ENCODE measurements at places on chromosomes 11 and 22.

- no peak for DNase-seq
These were observed 6.5 kb downstream of the PRDM11 start for GRCh38 chr11:45152740-45153595.

DNA sequence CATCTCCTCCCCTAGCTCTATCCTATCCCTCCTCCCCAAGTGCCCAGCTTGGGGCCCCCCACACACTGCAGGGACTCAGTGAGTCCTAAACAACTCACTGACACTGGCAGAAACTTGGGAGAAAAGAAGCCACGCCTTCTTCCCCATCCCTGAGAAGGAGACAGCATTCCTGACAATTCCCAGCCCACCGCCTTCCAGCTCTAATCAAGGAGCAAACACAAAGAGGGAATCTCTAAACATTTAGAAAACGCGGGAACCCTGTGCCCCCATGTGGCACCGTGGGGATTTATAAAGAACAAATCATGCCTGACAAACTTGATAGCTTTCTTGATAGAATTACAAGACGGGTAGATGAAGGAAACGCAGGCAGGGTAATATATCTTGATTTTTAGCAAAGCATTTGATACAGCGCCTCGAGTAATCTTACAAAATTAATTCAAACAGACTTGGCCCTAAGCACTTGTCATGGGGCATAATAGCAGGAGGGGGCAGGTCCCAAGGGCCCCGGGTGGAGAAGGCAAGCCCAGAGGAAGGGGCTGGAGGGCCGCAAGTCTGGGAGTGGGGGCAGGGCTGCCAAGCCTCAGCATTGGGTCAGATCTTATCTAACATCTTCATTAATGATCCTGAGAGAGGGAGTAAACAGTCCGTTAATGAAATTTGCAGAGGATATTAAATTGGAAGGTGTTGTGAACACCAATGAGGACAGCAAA lies 4.5 kb downstream of the CHST1 start:
- DNase-seq, result no peak

GRCh38 chr11:77502346-77502905 lies 28.5 kb upstream of the PAK1 start:
- DNase-seq, result no peak

GRCh38 chr11:120907971-120908370 lies 115.9 kb upstream of the TBCEL start:
- DNase-seq, result no peak

DNA sequence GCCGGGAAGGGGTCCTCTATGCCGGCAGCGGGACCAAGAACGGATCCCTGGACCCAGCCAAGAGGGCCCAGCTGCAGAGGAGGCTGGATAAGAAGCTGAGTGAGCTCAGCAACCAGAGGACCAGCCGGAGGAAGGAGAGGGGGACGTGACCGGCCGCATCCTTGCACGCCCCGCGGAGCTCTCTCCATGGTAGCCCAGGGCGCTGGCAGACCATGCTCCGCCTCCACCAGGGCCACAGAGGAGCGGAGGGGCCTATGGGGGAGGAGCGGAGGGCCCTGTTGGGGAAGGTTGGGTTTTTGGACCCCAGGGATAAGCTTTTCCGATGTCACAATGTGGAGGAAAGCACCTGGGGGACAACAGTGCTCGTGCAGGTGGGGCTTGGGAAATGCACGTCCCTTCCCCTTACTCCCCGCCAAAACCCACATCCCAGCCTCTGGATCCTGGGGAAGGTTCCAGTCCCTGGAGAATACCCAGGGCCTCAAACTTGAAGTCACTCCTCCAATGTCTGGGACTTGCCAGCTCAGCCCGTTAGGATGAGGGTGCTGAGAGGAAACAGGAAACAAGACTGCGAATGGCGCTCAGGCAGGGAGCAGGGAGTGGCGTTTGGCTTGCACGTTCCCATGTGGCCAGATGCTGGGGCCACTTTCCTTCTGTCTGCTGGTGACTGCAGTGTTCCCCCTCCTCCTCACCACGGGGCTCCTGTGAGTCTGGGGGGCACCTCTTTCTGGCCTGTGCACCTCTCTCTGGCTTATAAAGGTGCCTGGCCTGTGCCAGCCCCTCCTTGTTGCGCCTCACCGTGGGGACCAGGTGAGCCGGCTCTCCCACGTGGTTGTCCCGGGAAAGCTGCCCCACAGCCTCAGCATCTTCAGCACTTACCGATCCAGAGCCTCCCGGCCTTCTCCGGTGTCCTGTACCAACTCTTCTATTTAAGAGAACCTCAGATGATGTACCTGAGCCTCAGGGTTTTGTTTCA lies 36.2 kb downstream of the IGHMBP2 start:
- DNase-seq, result no peak

- no peak for DNase-seq
These were observed 41.5 kb upstream of the NNMT start for GRCh38 chr11:114254571-114255146.

GRCh38 chr11:26227301-26227746 lies 104.6 kb upstream of the ANO3 start:
- DNase-seq, result peak; percentile 73

GRCh38 chr22:44256085-44256484 lies 56.7 kb downstream of the SHISAL1 start:
- DNase-seq, result no peak

DNA sequence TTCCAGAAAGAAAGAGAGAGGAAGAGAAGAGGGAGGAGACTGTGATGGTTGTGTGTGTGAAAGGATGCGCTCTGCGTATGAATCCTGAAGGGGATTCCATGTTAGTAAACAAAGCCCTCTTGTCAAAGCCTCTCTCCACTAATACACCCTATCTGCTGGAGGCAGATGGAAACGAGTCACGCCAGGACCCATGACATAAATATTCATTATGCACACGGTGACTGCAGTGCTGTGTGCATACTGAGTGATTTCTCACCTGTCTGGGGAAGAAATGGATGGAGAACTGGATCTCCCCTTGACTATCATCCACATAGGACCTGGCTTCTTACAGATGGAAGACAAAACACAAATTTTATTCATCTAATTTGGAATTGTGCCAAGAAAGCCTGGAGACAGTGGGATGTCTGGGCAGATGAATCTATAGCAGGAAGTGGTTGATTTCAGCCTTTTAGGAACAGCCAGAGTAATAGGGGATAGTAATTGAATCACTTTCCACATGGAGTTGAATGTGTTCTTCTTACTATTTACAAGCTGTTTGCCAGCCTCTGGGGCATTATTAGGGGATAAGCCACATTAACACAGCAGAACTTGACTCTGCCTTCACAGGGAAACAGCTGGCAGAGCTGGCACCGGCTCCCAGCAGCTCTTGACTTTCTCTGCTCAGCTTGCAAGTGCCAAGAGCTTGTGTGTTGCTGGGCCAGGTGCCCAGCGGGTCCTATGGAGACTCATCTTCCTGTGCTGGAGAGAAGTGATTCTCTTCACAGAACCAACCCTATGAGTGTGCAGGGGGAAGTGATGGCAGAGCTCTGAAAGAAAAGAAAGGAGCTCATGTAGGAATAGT lies 9.0 kb downstream of the MTNR1B start:
- no peak for DNase-seq

DNA sequence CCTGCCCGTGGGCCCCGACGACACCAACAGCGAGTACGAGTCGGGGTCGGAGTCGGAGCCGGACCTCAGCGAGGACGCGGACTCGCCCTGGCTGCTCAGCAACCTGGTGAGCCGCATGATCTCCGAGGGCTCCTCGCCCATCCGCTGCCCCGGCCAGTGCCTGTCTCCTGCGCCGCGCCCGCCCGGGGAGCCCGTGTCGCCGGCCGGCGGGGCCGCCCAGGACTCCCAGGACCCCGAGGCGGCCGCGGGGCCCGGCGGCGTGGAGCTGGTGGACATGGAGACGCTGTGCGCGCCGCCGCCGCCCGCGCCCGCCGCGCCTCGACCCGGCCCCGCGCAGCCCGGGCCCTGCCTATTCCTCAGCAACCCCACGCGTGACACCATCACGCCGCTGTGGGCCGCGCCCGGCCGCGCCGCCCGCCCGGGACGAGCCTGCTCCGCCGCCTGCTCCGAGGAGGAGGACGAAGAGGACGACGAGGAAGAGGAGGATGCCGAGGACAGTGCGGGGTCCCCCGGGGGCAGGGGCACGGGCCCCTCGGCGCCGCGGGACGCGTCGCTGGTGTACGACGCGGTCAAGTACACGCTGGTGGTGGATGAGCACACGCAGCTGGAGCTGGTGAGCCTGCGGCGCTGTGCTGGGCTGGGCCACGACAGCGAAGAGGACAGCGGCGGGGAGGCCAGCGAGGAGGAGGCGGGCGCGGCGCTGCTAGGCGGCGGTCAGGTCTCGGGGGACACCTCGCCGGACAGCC lies 3.8 kb downstream of the MAPK8IP2 start:
- no peak for DNase-seq

DNA sequence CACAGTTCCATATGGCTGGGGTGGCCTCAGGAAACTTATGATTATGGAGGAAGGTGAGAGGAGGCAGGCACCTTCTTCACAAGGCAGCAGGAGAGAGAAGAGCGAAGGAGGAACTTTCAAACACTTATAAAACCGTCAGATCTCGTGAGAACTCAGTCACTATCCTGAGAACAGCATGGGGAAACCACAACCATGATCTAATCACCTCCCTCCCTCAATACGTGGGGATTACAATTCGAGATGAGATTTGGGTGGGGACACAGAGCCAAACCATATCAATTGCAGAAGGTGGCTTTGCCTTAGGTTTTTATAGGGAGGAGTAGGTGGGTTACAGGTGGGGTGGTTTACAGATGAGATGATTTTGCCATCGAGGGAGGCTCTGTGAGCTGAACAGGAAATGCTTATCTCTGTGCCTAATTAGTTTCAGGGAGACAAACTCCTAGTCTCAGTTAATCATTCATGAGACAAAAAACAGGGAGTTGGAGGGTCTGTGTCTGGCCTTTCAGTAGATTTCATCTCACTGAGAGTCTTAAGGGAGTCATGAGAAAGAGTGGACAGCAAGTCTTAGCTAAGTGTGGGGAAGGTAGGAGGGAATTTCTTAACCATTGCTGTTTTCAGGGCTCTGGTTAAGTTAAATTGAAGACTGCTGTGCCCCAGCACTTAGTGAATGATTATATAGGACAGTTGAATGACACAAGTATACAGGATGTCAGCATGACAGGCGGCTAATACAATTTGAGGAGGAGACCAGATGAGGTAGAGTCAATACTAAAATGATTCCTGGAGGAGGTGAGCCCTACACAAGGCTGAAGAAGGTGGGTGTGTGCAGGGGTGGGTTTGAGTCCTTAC lies 47.7 kb downstream of the CWC15 start:
- DNase-seq, result no peak

DNA sequence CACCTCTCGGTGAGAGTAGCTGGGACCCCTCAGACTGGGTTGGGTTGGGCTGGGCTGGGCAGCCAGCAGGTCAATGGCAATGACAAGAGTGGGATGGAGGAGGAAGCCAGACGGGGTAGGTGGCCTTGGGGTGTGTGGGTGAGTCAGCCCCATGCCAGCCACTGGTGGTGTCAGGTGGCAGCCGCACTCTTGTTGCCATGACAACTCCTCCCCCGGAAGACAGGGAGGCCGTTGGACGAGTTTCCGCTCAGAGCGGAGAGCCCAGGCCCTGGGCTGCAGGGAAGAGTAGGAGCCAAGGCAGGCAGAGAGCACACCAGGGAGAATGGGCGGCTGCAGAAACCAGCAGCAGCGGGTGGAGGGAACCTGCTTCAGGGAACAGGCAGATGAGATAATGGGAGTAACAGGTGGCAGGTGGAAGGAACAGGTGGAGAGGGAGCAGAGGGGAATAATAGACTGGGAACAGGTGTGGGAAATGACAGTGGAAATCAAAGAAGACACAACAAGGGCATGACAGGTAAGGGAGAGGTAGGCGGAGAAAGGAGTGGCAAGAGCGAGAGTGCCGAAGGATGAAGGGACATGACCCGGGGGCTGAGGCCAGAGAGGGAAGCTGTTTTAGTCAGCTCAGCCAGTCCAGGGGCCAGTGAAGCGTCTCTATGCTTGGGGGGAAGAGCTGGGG lies 8.7 kb downstream of the SPTBN2 start:
- DNase-seq, result peak; percentile 16

- DNase-seq, result no peak
These were observed 85.2 kb upstream of the PPARA start for GRCh38 chr22:46064966-46065666.

DNA sequence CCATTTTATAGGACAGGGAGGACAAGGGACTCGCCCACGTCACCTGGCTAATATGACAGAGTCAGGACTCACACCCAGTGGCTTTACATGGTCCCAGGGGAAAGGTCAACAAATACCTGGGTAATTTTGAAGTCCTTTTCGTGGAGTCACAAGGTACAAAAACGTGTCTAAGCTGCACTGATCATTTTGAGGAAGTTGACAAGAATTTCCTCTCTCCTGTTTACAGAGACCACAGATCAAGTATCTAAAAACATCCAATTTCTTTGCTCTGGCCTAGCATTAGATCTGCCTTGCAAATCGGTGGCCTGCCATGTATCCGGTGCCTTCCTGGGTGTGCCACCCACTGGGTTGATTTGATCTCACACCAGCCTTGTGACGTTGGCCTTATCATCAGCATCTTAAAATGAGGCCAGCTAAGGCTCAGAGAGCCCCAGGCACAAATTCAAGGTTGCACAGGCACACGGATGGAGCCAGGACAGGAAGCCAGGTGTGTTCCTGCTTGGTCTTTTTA lies 17.6 kb downstream of the GDPD5 start:
- no peak for DNase-seq

GRCh38 chr22:30305906-30306626 lies 16.8 kb upstream of the CASTOR1 start:
- no peak for DNase-seq
